CD4-positive, alpha-beta T cell treated with Interleukin-17A for 4 hours (primary cell): ENCODE measurements at places on chromosomes 7 and 10.

- DNase-seq: no peak
Measured at GRCh38 chr7:44534087-44534486, 7.0 kb downstream of the NPC1L1 start.

DNA sequence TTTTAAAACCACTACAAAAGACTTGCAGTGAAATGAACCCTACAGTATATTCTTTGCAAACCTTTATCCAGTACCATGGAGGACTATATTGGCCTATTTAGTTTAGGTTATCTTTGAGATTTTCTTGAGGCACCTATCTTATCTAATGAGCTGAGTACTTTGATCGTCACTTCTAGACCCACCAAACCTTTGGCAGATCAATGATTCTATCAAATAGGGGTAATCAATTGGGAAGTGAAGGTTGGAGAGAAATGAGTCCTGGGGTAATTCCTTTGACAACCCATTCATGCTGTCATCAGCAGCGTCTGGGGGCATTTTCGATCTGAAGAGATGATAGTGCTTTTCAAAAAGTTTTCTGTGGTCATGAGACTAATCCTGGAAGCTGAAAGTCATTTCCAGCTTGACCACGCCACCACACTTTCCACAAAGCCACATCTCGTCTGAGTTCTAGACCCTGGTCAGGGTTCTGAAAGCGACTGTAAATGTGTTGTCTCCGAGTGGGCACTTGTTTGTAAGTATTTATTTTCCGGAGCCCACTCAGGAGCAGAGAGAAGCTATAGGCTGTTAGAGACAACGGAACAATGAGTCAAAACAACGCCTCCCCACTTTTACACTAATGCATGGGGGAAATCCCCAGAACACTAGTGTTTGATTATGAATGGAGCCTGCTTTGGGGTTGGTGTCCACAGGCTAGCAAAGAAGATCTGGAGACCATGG is 4.8 kb downstream of the EGR2 start:
- no peak for DNase-seq

GRCh38 chr10:29748109-29748650 is 113.4 kb upstream of the SVIL start:
- DNase-seq: no peak

DNA sequence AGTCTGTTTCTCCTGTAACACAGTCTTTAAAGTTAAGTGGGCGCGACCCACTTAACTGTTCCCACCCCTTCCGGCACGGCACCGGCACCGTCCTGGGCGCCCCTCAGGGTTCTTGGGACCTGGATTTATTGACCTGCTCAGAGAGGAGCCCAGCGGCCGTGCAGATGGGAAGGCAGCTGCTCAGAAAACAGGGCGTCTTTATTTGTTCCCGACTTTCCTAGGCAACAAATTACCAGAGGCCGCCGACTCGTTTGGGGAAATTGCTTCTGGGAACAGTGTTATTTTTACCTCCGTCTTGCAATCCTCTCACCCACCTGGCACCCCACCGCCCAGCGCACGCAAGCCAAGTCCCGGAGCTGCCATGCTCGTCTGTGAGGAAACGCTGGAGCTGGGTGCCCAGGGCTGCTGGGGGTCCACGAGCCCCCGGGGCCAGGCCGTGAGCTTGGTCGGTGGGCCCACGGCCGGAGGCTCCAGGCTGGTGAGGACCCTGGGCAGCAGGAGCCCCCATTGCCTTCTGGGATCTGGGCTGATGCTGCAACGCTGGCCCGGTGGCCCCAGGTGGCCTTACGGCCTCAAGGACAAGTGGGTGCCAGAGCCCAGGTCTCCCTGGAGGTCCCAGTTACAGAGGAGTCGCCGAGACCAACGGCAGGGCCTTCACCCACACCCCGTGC is 14.9 kb upstream of the ADGRA1 start:
- no peak for DNase-seq

- DNase-seq: no peak
Measured at GRCh38 chr7:101543242-101543766, 85.8 kb downstream of the MYL10 start.

GRCh38 chr7:828793-829561 is 3.3 kb upstream of the SUN1 start:
- no peak for DNase-seq

DNA sequence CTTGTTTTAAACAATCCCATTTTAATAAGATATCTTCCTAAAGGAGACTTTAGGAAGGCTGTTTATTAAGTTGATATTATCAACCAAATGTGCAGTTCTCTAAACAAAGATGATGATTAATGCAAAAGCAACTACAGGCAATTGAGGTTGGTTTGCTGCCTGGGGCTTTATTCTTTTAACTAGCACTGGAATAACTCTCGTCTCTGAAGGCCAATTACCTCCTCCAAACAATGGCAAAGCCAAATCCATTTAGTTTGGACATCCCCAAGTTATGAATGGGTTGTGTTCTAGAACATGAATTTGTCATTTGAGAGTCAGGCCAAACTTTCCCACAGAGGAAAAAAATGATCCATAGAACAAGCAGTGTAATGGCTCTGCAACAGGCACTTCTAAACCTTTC is 114.1 kb downstream of the SLC16A9 start:
- DNase-seq: no peak

DNA sequence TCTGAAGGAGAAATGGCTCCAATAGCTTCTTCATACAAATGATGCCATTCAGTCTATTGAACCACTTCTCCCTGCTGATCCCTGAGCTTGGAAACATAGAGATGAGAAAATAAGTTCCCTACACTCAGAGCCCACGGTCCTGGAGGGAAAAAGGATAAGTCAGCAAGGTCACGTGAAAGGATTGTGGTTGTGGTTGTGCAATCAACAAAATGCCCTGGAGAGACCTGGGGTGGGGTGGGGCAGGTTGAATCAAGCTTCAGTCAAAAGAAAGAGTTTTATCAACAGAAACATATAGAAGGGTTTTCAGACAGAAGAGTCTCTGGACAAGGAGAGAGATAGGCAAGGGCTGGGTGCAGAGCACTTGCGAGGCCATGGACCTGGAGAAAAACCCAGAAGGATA is 30.1 kb downstream of the C10orf90 start:
- no peak for DNase-seq
